ENCODE measurements at places on chromosomes 16 and 17. TPM values are rescaled to one million over a fixed set of nuclear protein-coding genes. Genes with fewer than 3 reads are reported as not detected.

- 0 out of 2 replicates have a peak overlapping the region, but pooled peaks have one; percentile 7 for H3K27ac ChIP-seq
- peaks cover 13% of the 10 kb centered on the region for H3K4me1 ChIP-seq
- no peaks in the 10 kb centered on the region for H3K27me3 ChIP-seq
- DNase-seq = no peak
Measured at GRCh38 chr16:71726476-71727315, 2.2 kb upstream of the PHLPP2 start.

DNA sequence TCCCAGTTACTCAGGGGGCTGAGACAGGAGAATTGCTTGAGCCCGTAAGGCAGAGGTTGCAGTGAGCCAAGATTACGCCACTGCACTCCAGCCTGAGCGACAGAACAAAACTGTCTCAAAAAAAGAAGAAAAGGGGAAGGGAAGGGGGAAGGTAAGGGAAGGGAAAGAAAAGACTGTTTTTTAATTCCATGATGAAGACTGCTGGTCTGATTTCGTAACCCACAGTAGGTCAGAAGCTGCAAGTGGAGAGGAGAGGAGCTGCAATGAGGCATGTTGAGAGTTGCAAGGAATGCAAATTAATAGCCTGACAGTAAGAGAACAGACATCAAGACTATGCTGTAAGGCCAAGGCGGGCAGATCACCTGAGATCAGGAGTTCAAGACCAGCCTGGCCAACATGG lies 33.3 kb downstream of the HELZ start:
- no peak overlapping the region for H3K4me3 ChIP-seq
- H3K27me3 ChIP-seq = no peaks in the 10 kb centered on the region
- peaks cover 10% of the 10 kb centered on the region for H3K36me3 ChIP-seq
- no peak for DNase-seq
- H3K4me1 ChIP-seq = peaks cover 16% of the 10 kb centered on the region
- H3K27ac ChIP-seq = no peak overlapping the region

- H3K36me3 ChIP-seq = no peaks in the 10 kb centered on the region
- H3K27ac ChIP-seq = no peak overlapping the region
- no peaks in the 10 kb centered on the region for H3K27me3 ChIP-seq
- peak; percentile 48 for DNase-seq
Measured at GRCh38 chr17:77419547-77420094, 278.9 kb downstream of the SEC14L1 start.

- no peak for DNase-seq
- peaks cover 4% of the 10 kb centered on the region for H3K27me3 ChIP-seq
- no peak overlapping the region for H3K27ac ChIP-seq
- no peaks in the 10 kb centered on the region for H3K36me3 ChIP-seq
- H3K4me3 ChIP-seq = peak overlapping the region; percentile 29
Measured at GRCh38 chr17:79840989-79841286, 1.7 kb upstream of the CBX4 start.

The HOXB13 gene
- not detected for total RNA-seq
